ENCODE measurements at places on chromosomes 11 and 22.
A peak's percentile ranks its signal among the peaks of the same experiment; 100 is the strongest.

DNA sequence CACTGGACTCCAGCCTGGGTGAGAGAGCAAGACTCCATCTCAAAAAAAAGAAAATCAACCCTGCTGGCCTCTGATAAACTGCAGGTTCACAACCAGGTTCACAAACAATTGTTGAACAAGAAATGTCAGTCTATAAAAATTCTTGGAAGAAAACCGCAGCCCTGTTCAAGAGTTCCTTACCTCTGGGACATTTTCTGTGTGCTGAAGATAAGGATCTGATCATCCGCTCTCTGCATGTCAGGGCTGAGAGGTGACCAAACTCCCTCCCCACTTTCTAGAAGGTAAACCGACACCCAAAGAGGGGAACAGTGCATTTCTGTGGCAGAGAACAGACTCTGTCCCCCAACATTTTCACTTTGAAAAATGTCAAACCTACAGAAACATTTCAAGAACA, 4.2 kb upstream of the UPK3A start:
- no peak for DNase-seq

DNA sequence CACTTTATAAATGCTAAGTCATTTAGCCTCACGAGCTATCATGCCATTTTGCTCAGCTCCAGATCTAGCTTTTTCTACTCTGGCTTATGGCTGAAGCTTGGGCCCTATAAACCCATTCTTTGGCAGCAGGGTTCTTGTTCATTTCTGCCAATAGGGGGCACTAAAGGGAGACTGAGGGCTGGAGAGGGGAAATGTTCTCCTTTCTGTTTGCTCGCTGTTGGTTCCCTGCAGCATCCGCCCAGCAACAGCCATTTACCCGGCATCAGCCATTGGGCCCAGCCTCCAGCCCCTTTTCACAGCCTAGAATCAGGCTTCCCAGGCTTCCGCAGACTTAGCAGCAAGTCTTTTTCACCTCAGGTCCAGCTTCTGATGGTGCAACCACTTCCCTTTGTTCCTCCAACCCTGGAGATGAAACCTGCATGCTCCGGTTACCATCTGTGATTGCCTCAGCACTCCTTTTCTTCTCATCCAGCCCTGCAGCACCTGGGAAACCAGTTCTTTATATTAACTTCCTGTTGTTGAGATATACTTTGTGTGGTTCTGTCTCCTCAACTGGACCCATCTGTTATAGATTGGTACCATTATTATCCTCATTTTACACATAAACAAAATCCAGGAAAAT, 4.2 kb upstream of the ME3 start:
- no peak for DNase-seq

DNA sequence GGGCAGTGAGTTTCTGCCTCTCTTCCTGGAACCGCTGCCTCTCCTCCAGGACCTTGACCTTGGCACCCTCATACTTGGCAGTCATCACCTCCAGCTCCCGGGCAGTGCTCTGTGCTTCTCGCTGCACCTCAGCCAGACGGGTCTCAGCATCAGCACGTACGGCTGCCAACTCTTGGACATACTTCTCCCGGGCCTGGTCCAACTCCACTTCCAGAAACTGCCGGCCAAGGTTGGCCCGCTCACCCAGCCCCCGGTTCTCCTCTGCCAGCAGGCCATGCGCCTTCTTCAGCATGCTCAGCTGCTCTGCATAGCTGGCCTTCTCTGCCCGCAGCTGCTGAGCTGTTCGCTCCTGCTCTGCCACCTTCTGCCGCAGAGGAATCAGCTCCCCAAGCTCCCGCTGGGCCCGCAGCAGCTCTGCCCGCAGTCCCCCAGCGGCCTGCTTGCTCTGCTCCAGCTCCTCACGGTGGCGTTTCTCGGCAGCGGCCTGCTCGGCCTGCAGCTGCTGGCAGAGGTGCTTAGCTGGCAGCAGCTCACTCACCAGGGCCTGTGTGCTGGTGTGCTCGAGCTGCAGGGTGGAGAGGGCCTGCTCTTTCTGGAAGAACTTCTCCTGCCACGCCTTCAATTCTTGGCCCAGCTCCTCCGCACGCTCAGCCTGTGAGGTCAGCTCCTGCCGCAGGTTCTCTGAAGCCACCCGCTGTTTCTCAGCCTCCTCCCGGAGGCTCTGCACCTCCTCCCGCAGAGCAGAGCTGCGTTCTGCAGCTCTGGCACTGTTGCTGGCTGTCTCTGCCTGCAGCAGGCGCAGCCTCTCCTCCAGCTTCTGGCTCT, 14.4 kb downstream of the IL18BP start:
- DNase-seq: no peak

DNA sequence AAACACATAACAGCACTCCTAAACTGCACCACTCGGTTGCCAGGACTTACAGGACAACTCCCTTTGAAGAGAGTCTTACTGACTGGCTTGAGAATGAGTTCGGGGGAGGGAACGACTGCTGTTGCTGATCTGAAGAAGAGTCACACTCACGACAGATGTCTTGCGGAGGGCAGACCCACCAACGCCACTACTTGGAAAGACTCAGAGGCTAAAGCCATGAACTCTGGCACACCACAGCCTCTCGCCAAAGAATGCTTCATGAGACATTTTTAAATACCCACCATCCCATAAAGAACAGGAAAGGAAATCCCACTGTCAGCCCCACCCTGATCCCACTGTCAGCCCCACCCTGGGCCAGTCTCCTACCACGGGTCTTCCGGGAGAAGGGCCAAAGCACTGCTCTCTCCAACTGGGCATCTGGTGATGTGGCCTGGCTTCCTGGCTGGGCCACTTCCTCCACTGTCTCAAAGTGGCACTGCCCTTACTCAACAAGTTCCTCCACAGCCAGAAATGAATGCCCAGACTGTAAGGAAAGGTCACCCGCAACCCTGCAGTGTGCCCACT, 73.6 kb downstream of the MICAL3 start:
- DNase-seq: no peak

DNA sequence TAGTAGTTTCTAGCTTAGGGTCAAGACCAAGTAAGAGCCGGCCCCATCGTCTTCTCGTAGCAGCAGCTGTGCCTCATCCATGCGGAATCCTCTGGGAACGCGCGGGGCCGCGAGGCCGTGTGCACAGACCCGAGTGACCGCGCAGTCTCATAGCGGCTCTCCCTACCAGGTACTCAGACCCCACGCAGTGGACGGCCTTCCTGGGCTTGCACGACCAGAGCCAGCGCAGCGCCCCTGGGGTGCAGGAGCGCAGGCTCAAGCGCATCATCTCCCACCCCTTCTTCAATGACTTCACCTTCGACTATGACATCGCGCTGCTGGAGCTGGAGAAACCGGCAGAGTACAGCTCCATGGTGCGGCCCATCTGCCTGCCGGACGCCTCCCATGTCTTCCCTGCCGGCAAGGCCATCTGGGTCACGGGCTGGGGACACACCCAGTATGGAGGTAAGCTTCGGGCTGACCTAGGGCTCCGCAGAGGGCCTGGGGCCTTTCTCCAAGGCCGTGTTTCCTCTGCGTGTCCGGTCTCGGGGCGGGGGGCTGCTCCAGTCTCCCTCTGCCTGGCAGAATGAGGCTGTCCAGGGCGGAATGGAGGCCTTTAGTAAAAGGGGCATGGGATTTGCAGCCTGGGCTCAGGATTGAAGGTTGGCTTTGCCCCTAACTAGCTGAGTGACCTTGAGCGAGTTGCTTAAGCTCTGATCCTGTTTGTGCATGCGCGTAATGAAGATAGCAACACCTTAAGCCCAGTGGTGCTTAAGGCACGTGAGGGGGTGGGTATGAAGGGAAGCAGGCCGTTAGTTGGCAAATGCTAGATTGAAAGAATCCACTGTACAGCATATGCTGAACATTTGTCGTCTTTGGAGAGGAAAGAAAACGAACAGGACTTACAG, 48.9 kb downstream of the ST14 start:
- no peak for DNase-seq

DNA sequence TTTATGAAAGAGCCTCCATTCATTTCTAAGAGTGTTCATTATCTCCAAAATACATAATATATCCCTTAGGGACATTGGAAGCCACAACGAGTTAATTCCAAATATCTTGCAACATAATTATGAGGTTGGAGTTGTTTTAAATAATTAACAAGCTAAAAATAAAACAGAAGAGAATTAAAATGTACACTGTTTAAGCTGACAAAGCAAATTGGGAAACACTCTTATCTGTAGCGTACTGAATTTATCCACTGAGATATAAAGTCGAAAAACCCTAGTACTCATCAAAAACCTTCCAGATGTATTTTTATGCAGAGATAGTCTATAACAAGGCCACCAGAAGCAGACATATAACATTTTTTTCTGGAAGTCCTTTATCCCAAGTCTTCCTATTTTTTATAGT, 6.3 kb upstream of the OR5B2 start:
- DNase-seq: no peak

DNA sequence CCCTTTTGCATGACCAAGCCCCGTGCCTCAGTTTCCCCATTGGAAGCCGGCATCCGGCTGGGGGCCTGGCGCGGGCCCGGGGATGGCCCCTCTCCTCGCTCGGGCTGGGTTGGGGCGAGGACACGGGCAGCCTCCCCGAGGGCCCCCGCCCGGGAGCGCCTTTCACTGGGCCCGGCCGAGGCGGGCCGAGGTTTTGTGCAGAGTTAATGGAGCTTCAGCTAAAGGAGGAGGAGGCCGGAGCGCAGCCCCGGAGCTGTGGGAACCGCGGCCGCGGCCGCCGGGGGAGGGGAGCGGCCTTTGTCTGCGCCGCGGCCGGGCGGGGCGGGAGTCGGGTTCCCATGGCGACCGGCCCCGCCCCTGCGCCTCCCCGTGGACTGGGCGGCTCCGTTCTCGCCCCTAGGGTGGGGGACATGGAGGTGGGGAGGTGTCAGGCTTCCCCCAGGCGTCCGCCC, 1.4 kb upstream of the MAPK11 start:
- peak; percentile 76 for DNase-seq

GRCh38 chr22:20441631-20442484, 4.2 kb upstream of the SCARF2 start:
- DNase-seq: no peak

All from NCI-H748 treated with DMSO at 0.1 percent for 48 hours (cell line).